ENCODE measurements at places on chromosomes 5 and 9. TPM values are rescaled to one million over a fixed set of nuclear protein-coding genes. Genes with fewer than 3 reads are reported as not detected.

GRCh38 chr9:16413509-16414016 is 456.9 kb downstream of the BNC2 start:
- DNase-seq, result no peak

DNA sequence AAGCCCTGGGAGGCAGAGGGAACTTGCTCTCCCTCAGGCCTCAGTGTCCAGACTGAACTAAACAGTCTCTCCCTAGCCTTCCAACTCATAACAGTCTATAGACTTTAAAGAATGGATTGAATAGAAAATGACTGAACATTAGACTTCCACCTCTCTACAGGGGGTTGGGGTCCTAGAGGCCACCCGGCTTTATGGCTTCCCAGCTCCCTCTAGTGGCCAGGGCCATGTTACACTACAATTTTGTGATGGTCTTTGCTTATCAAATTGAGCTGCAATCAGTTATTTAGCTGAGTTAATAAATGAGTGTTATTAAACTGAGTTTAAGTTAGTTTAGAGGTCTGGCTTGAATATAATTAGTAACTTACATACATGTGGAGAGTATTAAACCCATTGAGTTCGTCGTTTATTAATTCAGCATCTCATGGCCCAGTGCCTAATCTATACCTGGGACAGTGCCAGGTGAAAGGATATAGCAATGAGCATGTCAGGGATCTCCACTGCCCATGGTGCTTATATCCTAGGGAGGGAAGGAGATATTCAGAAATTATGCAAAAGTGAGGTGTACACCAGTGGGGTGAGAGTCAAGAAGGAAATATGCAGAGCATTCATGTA is 105.2 kb downstream of the SH3TC2 start:
- DNase-seq, result peak; percentile 50

DNA sequence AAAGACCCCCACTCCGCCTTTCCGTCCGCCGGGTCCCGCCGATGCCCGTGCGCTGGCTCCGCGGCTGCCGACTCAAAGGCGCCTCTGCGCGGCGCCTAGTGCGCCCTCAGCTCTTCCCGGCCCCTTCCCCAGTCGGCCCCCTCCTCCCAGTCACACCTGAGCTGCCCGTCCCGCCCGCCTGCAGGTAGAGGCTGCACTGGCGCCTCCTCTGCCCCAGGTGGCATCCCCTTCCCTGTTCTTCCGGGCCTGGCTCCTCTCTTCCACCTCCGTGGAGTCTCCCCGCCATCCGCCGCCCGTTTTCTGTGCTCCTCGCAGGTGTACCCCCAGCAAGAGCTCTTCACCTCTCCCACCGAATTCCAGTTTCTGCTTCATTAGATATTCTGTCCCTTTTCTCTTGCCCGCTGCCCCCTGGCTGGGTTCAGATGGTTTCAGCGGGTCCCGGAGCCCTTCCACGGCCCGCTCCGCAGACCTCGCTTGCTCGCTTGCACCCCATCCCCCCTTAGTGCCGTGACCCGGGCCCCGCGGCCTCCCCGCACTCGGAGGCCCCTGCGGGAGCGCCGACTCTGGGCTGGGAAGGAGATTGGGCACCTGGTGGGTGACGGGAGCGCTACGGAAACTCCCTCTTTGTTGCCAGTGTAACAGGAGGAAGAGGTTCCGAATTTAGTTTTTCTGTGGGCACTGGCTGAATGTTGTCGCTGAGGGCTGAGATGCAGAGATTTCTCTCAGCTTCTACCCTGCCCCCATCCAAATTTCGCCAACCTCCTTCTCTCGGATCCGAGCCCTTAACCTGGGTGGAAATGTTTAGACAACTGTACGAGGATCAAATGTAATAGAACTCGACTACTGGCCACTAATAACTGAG is 809 bp downstream of the SLC44A1 start:
- DNase-seq, result peak; percentile 57

The RAB3C gene
- total RNA-seq, result 0.27 TPM

The C5orf58 gene
- under 0.01 TPM for total RNA-seq

DNA sequence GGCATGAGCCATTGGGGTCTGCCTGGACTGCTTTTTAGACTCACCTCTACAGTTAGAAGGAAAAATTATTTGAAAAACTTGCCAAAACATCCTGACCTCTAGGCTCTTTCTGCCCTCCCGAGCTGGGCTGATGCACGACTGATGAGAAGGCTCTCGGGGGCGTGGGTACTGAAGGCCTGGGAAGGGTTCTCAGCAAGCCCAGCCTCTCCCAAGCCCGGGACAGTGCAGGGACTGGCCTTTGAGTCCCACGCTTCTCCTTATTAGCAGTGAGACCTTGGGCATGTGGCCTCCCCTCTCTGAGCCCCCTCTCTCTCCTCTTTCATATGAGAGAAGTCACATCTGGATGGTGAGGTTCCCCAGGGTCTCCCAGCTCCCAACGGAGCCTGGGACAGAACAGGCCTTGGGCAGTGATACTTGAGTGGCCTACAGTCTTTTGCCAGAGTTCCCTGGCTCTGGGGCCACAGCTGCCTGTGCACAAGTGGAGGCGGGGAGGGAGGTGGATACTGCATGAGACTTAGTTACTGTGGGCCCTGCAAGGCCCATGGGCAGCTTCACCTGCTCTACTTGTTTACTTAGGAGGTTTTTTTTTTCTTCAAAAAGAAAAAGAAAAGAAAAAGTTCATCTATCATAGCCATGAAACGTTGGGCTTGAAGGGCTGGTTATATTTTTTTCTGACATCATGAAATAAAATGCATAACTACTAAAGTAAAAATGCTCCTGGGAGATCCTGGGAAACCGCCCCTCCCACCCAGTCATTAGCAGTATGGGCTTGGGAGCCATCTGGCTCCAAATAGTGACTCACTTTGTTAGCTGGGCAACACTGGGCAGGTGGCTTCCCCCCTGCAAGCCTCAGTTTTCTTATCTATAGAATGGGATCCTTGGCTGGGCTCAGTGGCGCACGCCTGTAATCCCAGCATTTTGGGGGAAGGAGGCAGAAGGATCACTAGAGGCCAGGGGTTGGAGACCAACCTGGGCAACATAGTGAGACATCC is 139.4 kb downstream of the GAPVD1 start:
- DNase-seq, result no peak

DNA sequence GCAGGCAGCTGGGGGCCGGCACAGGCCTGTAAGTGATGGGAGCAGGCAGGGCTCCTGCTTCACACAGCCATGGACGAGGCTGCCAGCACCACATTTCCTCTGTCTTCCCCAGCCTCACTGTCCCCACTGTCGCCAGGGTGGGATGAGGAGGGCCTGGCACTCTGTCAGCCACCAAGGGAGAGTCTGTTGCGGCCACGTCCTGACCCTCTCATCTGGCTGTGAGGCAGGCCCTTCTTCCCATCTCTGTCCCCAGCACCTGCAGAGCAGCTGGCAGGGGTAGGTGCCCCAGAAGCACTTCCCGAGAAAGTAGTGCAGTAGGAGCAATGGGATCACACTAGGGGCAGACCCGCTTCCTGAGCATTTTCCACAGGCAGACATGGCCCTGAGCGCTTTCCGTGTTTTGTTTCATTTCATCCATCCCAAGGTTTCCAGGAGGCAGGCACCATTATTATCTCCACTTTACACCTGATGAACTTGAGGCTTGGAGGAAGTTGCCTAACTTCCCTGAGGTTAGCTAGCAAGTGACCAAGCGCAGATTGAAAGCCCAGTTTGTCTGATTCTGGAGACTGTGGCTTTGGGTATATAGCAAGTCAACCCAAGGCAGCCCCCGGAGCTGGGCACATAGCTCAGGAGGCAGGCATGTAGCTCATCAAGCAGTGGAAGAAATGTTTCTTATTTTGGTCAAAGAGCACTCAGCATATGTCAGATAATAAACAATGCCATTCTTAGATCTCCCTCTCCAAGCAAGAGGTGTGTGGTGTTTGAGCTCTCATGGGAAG is 202.4 kb downstream of the DAB2IP start:
- DNase-seq, result no peak

GRCh38 chr5:78515670-78516069 is 132.9 kb downstream of the LHFPL2 start:
- no peak for DNase-seq

DNA sequence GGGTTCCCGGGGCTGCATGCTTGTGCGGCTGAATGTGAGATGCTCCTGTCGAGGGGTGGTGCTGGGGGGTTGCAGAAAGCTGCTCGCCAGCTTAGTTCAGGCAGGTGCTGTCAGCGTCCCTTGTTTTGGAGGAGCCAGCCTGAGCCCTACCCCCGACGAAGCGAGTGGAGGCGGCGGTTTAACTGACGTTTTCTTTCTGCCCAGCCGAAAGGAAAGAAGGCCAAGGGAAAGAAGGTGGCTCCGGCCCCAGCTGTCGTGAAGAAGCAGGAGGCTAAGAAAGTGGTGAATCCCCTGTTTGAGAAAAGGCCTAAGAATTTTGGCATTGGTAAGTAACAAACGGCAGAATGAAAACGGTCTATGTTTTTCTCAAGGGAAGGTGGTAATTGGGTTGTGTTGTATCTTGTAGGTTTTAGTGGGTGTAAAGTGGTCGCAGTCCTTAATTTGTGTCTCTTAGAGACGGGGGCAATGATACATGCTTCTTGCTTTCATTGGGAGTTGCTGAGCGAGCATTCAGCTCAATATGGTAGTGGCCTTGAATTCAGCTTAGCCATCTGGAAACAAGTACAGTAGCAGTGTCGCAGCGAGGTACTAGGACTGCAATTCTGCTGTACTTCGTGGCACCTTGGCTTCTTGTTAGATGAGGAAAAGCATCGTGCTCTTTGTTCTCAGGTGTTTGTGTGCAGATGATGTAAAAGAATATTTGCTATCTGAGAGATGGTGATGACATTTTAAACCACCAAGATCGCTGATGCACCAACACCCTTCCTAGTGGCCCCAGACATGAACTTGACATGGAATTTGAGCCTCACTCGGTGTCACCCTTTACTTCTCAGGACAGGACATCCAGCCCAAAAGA is 928 bp downstream of the RPL7A start:
- no peak for DNase-seq

The TRUB2 gene
- total RNA-seq, result 24.2 TPM

- peak; percentile 7 for DNase-seq
Measured at GRCh38 chr5:95915999-95916686, 45.5 kb downstream of the ELL2 start.

DNA sequence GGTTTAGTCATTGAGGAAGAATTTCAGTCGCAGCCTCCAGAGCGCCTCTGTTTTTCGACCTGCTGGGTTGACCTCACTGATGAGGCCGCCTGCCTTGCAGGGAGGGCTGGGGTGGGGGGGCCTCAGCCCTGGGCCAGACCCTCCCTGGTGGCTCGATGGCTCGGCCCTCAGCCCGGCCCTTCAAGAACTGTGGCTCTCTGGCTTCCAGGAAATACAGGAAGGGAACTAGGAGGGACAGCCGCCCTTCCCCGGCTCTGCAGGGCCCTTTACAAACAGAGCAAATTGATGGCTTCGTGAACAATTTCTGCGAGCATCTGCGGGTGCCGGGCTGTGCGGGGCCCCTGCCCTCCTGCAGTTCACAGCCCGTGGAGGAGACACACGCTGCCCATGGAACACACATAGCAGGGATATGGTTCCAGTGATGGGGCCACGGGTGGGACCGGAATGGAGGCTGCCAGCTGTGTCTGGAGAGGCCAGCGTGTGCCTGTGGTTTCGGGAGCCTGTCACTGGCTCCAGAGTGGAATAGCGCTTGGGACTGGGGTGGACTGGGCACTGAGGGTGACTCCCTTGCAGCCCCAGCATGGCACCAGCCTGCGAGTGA is 39.6 kb downstream of the COL5A1 start:
- DNase-seq, result no peak

DNA sequence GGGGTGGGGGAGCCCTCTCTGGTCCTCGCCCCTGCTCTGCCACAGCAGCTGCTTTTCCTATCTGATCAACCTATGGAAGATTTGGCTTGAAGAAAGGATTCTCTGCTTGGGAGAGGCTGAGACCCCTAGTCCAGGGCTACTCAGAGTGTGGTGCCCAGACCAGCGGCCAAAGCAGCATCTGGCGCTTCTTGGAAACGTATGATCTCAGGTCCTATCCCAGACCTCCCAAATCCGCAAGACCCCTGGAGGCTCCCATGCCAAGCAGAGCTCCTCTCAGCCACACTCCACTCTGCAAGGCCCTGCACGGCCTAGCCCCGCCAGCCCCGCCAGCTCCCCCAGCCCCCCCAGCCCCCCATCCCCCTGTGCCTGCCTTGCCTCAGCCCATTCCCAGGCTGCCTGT is 181.7 kb downstream of the GAPVD1 start:
- no peak for DNase-seq

DNA sequence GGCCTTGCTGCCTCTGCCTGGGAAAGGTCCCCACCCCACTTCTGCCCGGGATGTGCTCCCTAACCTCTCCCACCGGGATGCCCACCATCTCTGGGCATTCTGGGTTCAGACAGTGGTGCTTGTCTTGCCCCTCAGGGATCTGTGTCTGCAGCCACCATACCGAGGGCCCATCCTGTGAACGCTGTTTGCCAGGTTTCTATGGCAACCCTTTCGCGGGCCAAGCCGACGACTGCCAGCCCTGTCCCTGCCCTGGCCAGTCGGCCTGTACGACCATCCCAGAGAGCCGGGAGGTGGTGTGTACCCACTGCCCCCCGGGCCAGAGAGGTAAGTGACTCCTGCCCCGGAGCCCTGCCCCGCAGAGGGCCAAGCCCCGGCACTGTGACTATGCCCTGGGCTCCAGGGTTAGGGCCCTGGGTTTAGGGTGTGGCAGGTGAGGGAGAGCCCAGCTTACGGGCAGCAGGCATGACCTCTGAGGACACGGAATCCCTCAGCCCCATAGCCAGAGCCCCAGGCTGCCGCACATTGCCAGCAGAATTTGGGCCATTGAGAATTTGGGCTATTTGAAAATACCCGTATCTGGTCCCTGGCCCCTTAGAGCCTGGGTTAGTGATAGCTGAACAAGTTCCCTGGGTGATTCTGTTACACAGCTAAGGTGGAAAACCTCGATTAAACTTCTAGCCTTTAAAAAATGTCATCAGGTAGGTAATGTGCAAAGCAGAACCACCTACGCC is 35.3 kb upstream of the AIF1L start:
- DNase-seq, result no peak

The RMND5B gene
- 30.4 TPM for total RNA-seq

The SEMA4D gene
- total RNA-seq, result 53.9 TPM

The ADAMTS12 gene
- total RNA-seq, result not detected

- no peak for DNase-seq
Measured at GRCh38 chr9:2657427-2657826, 35.8 kb downstream of the VLDLR start.

DNA sequence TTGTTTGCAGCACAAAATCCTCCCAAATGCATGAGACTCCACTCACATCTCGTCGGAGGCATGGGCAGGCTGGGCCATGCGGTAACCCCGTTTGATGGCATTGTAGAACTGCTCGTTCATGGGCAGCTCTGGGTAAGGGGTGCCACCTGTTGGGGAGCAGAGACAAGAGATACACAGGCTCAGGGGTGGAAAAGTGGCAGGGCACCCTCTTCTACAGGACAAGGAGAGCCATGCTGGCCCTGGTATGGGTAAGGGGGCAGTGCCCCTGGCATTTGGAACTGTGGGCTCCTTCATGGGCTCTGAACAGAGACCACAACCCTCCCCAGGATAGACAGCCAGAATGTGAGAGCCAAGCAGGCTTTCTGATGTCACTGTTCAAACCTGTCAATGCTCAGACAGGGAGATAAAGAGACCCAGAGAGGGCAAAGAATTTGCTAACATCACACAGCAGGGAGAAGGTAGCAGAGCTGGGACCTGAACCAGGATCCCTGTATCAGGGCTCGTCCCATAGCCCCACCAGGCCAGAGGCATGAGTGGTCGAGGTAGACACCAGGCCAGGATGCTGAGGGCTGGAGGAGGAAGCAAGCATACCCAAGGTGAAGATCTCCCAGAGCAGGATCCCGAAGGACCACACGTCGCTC is 33.2 kb upstream of the CSF1R start:
- peak; percentile 75 for DNase-seq

- DNase-seq, result no peak
Measured at GRCh38 chr5:135206862-135207261, 172.8 kb upstream of the PITX1 start.

- no peak for DNase-seq
Measured at GRCh38 chr5:79297661-79298060, 61.7 kb downstream of the JMY start.

The CATSPER3 gene
- 0.27 TPM for total RNA-seq

The GPR150 gene
- total RNA-seq, result 0.54 TPM
